ENCODE measurements at places on chromosomes 11 and 22.

DNA sequence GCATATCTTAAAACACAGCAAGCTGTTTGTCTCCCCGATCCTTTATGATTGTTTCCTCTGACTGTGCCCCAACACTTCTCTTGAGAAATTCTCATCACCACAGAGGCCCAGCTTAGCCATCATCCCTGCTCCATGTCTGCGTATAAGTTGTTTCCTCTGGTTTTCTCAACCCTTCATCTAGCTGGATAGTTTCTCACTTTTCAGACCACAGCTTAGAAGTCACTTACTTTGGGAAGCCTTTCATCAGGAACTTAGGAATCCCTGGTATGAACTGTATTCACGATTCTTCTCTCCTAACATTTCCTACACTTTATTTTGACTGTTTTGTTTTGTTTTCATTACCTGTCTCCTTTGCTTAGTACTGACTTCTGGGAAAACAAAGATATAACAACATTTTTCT lies 295.2 kb downstream of the GUCY1A2 start:
- DNase-seq: no peak

GRCh38 chr11:93933230-93933629 lies 82.8 kb upstream of the VSTM5 start:
- no peak for DNase-seq

GRCh38 chr22:44206330-44206645 lies 25.6 kb downstream of the PARVG start:
- no peak for DNase-seq

- peak; percentile 80 for DNase-seq
Observed at GRCh38 chr11:34234086-34234740, 123.6 kb downstream of the ABTB2 start.

GRCh38 chr11:73671701-73672100 lies 25.3 kb downstream of the PLEKHB1 start:
- peak; percentile 13 for DNase-seq

Data from activated naive CD4-positive, alpha-beta T cell treated with anti-CD3 and anti-CD28 coated beads, Interleukin-2, amount 10 ng/mL, durations not matched to agents 7 days and 5 days (primary cell).